ENCODE measurements at places on chromosomes 4 and X. TPM values are rescaled to one million over a fixed set of nuclear protein-coding genes. Genes with fewer than 3 reads are reported as not detected.

RBM46 gene
- 0.54 TPM for total RNA-seq

TREX2 gene
- 0.69 TPM for total RNA-seq

SSX1 gene
- not detected for total RNA-seq

- no peak for DNase-seq
These were observed 132.2 kb downstream of the AFAP1 start for GRCh38 chr4:7807351-7807921.

- DNase-seq, result no peak
These were observed 61.5 kb downstream of the TIGD2 start for GRCh38 chr4:89172865-89173264.

- no peak for DNase-seq
These were observed 187.3 kb upstream of the LEF1 start for GRCh38 chr4:108355902-108356535.

GRCh38 chr4:140884431-140885058, 128.4 kb upstream of the TBC1D9 start:
- peak; percentile 57 for DNase-seq

- no peak for DNase-seq
These were observed 200.9 kb upstream of the MID1 start for GRCh38 chrX:10821293-10821692.

DNA sequence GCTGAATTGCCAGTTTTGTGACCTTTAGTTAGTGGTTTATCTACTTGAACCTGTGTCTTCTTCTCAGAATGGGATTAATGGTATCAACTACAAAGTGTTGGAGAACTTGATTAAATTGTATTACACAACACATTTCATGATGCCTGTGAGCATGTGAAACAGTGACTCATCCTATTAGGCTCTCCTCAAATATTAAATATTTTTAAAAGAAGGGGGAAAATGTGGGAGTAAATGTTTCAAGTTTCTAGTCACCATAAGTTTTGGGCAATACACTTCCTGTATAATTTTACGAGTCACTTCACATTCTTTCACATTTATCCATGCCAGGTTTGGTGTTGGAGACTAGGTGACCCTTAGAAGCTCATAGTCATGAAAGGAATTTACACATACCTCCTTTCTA, 147.0 kb downstream of the HS3ST1 start:
- no peak for DNase-seq

DNA sequence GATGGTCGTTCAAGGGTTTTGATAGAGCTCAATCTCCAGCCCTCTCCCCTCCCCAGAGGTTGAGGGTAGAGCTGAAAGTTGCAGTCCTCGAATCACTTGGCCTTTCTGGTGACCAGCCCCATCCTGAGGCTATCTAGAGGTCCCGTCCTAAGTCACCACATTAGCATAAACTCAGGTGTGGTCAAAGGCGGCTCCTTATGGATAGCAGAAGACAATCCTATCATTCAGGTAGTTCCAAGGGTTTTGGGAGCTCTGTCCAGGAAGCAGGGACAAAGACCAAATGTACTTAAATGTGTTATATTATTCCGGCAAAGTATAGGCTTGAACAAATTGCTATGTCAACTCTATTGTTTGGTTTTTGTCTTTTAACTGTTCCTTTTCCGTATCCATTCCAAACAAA, 30.6 kb downstream of the PDK3 start:
- no peak for DNase-seq

DNA sequence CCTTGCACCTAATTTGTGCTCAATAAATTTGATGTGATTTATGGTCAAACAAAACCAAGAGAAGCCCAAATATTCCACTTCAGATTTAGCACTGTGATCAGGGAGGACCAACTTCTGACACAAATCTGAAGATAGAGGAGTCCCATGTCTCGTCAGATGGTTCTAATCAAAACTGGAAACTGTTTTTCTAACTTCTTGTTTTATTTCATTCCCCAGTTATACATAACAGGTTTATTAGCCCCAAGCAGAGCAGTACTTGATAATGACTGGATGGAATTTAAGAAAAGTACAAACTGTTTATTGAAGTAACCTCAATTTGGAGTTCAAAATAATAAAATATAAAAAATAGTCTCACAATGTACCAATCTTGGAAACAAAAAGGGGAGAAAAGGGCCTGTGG, 310.3 kb downstream of the LDB2 start:
- DNase-seq, result no peak

All from H1 (cell line).